ENCODE measurements at places on chromosomes 4 and X. TPM values are rescaled to one million over a fixed set of nuclear protein-coding genes. Genes with fewer than 3 reads are reported as not detected.

DNA sequence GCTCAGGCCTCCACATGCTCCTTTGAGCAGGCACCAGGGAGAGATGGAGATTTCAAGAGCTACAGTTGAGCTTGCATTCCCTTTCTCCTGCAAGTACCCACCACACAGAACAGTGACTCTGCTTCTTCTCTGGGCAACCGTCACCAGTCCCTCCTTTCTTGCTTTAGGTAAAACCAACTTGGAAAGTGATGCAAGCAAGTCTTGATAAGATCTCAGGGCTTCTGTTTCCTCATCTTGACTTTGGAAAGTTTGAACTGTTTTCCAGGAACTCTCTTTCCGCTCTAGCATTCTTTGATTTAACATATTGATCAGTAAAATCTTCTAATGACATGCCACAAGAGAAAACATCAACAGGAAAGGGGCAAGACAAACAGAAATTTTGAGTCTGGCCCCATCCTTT, 73.7 kb downstream of the USP46 start:
- DNase-seq, result no peak

ADGRG2 gene
- total RNA-seq, result 7.1 TPM

DNA sequence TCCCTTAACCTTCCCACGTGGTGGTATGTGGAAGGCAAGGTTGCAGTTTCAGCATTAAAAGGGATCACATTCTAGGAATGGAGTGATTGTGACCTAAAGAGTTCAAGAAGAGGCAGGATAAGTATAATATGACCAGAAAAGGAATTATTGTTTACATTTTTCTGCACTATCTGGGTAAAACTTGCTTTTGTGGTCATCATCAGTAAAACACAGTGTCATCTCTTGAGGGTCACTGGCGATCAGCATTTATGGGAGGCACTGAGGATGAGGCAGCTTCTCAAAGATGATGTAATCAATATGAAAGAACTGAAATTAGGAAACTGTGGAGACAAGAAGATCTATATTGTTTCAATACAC, 88.7 kb downstream of the CFAP299 start:
- DNase-seq, result no peak

DNA sequence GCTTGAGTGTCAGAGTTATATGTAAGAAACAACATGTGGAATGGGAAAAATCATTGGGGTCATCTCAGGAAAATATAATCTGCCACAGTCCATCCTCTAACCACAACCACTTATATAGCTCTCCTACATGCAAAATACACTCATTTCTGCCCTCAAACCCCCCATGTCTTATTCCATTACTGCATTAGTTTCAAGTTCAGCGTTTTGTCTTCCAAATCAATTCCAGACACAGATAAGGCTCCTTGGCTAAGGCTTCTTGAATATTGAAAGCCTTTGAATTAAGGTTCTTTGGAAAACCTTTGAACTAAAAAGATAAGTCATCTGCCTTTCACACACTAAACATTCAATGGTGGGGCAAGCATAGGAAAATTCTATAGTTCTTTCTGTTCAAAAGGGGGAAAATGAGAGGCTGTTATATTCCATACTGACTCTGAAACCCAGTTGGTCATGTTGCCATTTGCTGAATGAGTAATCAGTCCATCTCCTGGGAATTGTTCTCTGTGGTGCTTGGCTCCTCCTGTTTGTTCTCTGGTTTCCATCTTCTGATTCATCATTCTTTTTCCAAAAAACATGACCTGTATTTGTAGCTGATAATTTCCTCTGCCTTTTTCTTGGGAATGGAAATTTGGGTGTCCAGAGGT, 218.7 kb downstream of the BMPR1B start:
- DNase-seq, result no peak

GRCh38 chrX:136269921-136270320, 18.7 kb upstream of the MAP7D3 start:
- no peak for DNase-seq

UGT8 gene
- 0.13 TPM for total RNA-seq

DNA sequence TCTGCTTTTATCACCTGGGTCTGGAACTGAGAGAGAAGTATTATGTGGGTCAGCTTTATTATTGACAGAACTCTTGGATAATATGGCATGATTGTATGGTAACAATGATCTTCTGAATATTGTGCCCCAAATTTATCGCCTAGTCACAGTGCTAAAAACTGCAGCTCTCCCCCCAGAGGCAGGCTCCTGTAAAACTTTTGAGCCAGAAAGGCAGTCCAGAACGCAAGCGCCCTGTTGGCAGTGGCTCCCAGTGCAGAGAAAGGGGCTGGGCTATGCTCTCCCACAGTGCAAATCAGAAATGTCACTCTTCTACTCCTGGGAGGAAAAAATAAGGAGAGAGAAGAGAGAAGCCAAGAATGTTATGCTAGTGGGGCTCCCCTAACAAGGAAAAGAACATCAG, 50.5 kb downstream of the HELT start:
- no peak for DNase-seq

- no peak for DNase-seq
Observed at GRCh38 chrX:23773601-23774175, 9.3 kb upstream of the SAT1 start.

GRCh38 chrX:16319929-16320328, 152.6 kb downstream of the MAGEB17 start:
- no peak for DNase-seq

DNA sequence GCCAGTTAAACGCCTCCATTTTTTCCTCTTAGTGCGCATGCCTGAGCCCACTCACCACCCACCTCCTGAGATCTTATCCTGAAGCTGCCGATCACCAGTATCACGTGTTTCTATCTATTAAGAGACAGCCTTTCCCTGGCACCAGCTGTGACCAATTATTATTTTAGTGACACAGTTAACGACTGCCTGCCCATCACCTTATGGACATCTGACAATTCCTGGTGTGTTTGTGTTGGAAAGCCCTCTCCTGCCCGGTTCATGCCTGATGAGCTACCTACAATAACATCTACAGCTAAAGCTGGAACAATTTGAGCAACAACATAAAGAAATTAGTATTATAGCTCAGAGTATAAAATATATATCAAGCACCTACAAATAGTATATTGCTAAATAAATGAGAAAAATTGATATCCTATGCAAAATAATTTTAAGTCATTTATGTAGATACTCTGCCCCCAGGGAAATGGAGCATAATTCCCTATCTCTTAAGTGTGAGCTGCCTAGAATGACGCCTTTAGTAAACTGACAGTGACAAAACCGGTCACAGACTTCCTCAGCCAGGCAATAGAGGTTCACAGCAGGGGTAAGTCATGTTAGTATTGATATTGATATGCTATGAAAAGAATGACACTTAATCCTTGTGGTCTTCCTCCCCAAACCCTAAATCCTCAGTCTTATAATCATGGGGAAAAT, 862.2 kb downstream of the TRAM1L1 start:
- no peak for DNase-seq

DNA sequence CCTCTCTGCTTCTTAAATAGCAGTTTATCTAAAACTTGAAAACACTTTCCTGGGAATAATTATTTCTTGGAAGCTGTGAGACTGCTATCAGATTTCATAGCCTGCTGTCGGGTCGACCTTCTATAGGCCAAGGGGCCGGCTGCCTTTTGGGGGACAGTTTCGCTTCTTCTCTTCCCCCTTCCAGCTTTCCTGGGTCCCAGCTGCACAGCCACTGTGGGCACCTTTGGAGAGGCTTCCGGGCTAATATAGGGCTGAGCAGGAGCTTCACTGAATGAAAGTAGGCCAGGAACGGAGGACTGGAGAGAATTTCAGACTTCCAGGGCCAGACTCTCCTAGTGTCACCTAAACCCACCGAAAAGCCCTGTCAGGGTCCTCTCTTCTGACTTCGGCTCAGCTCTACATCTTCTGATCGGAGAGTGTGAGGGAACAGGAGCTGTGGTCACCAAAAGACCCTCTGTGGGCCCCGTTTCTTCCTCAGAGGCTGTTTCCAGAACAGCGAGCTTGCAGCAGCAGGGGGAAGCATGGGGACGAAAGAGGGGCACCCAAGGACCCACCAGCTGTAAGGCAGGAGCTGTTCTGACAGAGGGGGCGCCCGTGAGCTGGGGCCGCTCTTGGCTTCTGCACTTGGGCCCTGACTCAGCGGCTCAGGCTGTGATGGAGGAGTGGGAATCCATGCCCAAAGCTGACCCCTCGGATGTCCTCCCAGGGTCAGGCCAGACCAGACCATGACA, 620.6 kb downstream of the BCOR start:
- no peak for DNase-seq

DNA sequence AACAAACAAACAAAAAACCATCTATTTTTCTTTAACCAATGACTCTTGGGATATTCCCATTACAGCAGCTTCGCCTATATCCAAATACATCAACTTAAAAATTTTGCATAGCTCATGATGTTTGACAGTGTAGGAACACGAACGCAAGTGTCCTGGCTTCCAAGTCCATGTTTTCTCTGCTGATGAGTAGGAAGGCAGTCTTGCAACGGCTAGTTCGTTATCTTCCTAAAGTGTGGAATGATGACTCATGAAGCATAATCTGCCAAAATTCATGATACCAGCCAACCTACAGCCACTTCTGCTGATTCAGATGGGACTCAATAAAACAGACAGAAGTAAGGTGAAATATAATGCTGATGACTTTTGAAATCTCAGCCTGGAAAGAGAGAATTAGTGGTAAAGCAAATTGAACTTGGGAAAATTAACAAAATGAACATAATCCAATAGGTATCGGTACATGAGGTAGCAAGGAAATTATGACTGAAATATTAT, 6.4 kb upstream of the SEPTIN11 start:
- no peak for DNase-seq

GRCh38 chr4:48370260-48371134, 29.2 kb downstream of the SLAIN2 start:
- no peak for DNase-seq

RENBP gene
- 34.5 TPM for total RNA-seq

GRCh38 chrX:110120025-110120424, 117.1 kb downstream of the TMEM164 start:
- DNase-seq, result no peak

GRCh38 chr4:102326951-102327350, 18.3 kb downstream of the SLC39A8 start:
- DNase-seq, result no peak

DNA sequence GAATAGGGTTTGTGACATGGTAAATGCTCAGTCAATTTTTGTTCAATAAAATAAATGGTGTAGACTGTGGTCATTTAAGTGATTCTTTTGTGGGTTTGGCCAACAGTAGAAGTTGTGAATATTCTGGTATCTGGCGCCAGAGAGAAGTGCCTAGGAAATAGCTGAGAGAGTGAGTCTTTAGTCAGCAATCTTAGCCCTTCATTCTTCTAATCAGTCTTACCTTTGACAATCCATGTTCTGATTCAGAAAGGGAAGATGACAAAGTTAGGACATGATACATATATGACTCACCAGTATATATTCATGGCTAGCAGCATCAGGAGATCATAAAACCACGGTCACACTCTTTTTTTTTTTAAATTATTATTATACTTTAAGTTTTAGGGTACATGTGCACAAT, 141.8 kb upstream of the PCDH18 start:
- no peak for DNase-seq

- no peak for DNase-seq
Observed at GRCh38 chr4:1674682-1675081, 9.4 kb downstream of the FAM53A start.

Data from mesenteric fat pad (tissue), 1 donor.